Pancreas (tissue), 10 donors: ENCODE measurements at places on chromosomes 7 and 10. TPM values are rescaled to one million over a fixed set of nuclear protein-coding genes. Genes with fewer than 3 reads are reported as not detected.

DNA sequence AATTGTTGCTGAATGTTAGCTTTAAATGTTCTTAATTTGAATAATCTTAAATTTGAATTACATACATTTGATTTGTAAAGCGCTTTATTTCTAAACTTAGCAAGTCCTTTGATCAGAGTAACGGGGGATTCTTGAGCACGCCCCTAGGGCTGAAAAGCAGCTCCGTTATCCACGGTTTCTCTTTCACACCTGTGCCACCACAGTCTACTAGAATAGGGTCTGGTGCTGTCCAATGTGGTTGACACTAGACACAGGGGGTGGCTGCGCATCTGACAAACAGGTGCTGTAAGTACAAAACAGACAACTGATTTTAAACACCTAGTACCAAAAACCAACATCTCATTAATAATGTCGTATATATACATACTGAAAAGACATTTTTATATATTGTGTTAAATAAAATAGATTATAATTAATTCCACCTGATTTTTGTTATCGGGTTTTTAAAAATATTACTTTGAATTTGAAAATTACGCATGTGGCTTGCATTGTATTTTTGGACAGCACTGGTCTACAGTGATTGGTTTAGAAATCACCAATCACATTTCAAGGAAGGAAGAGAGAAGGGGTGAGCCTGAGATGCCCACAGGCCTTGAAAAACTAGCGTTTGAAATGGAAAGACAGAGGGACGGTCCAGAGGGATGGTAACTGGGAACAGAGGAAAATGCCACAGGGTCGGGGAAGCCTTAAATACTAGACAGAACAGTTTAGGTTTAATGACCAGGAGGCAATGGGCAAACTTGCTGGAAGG, 7.3 kb downstream of the SEPHS1 start:
- H3K36me3 ChIP-seq: peaks cover 5% of the 10 kb centered on the region
- H3K4me3 ChIP-seq: no peak overlapping the region
- no peak for DNase-seq
- H3K27me3 ChIP-seq: no peaks in the 10 kb centered on the region

GRCh38 chr7:140867467-140868462, 57.0 kb downstream of the BRAF start:
- no peak overlapping the region for H3K4me3 ChIP-seq
- no peak overlapping the region for H3K27ac ChIP-seq
- no peak for DNase-seq
- H3K27me3 ChIP-seq: no peaks in the 10 kb centered on the region
- peaks cover 5% of the 10 kb centered on the region for H3K4me1 ChIP-seq

- no peaks in the 10 kb centered on the region for H3K27me3 ChIP-seq
- no peaks in the 10 kb centered on the region for H3K36me3 ChIP-seq
- no peak overlapping the region for H3K4me3 ChIP-seq
- no peak overlapping the region for H3K27ac ChIP-seq
Observed at GRCh38 chr7:158536871-158537515, 50.6 kb downstream of the PTPRN2 start.

DNA sequence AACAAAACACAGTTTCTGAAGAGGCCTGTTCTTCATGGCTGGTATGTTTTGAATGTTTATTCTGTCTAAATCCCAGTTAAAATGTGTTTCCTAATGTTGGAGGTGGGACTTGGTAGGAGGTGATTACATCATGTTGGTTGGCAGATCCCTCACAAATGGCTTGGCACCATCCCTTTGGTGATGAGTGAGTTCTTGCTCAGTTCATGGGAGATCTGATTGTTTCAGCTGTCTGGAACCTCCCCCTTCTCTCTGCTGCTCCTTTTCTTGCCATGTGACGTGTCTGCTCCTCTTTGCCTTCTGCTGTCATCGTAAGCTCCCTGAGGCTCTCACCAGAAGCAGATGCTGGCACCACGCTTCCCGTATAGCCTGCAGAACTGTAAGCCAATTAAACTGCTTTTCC, 383.6 kb upstream of the TPK1 start:
- no peak overlapping the region for H3K27ac ChIP-seq
- no peaks in the 10 kb centered on the region for H3K27me3 ChIP-seq
- H3K4me3 ChIP-seq: no peak overlapping the region
- no peaks in the 10 kb centered on the region for H3K36me3 ChIP-seq
- DNase-seq: no peak
- H3K4me1 ChIP-seq: no peaks in the 10 kb centered on the region

GRCh38 chr7:130084037-130084875, 13.9 kb downstream of the KLHDC10 start:
- no peak overlapping the region for H3K4me3 ChIP-seq
- no peak overlapping the region for H3K27ac ChIP-seq
- no peaks in the 10 kb centered on the region for H3K36me3 ChIP-seq
- no peak for DNase-seq

DNA sequence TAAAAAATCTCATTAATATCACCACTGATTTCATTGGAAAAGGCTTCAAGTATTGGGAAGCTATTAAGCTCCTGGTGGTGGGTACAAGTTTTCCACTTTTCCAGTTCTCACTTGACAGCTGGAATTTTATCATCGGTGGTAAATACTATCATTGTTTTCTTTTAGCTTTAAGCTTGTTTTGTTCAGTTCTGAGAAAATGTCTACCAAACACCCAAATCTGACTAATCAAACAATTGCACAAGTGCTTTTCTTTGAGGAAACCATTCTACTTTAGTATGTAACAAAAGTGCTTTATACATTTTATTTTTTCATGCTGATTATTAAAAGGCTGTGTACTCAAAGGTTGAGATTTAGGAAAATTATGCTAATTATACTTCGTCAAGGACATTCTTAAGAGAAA, 7.9 kb downstream of the PRPF18 start:
- H3K36me3 ChIP-seq: no peaks in the 10 kb centered on the region
- H3K4me1 ChIP-seq: no peaks in the 10 kb centered on the region
- no peak overlapping the region for H3K27ac ChIP-seq

DNA sequence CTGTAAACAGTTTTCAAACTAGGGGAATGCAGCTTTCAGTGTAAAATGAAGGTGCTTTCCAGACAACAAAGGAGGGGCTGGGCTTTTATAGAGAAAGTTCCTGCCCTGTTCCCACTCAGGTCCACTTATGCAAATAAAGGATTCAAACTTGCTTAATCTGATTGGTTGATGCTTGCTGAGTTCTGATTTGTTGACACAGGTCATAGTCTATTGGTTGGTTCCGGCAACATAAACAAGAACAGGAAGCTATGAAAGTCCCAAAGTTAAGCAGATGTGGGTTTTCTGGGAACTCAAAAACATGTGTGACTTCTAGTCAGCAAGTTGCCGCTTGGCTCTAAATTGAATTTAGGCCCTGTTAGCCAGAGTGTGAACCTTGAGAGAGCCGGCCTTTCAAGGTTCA, 194.2 kb upstream of the SVIL start:
- H3K4me3 ChIP-seq: no peak overlapping the region
- H3K36me3 ChIP-seq: no peaks in the 10 kb centered on the region
- H3K27ac ChIP-seq: no peak overlapping the region
- H3K27me3 ChIP-seq: no peaks in the 10 kb centered on the region
- no peaks in the 10 kb centered on the region for H3K4me1 ChIP-seq

DNA sequence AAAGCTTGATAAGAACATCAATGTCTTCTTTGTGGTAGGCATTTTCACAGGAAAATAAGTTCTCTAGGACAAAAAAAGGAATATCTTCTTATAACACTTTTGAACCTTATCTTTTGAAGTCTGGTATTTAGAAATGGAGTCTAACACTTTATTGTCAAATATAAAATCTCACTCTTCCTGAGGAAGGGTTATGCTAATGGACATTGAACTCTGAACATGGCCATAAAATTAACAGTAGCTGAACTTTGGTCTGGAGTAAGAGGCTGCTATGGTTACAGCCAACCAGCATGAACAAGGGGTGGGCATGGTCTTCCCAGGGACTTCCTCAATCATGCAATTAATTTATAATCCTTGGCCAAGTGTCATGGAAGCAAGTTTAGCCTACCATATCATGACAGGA, at the start of gene CLRN3:
Gene CLRN3, minus strand, starts transcription at position 199 of the 400 bp plus-strand sequence. Its CDS starts 157 bp downstream, at position 42.
- no peaks in the 10 kb centered on the region for H3K36me3 ChIP-seq
- no peak within 1 kb of the TSS for H3K27ac ChIP-seq
- H3K4me3 ChIP-seq: no peak within 1 kb of the TSS
- DNase-seq: no peak
- no peaks in the 10 kb centered on the region for H3K4me1 ChIP-seq
- no peaks in the 10 kb centered on the region for H3K27me3 ChIP-seq

DNA sequence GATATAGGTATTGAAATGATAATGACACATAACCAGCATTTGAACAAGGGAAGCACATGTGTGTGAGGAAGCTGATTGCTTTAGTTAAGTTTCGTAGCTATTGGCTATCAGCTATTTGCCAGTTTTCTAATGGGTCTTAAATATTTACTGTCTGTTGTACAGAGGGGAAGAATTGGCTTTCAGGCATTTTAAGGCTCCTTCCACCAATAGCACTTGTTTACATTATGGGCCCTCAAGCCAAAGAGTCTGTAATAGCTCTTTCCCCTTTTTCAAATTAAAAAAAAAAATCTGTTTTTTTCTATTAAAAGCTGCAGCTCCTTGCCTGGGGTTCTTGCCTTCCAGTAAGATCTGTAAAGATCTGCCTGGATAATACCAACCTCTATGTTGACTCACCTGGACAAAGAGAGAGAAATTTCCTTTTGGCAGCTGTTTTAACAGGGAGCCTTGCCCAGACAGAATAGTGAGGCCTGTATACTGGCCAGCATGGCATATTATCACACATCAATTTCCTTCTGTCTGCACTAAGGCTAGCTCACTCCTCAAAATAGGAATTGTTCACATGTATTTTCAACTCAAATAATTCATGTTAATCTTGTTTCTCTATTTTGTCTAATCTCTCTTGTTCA, 104.7 kb upstream of the LRGUK start:
- H3K27me3 ChIP-seq: no peaks in the 10 kb centered on the region
- peak; percentile 64 for DNase-seq
- H3K4me1 ChIP-seq: peaks cover 23% of the 10 kb centered on the region
- no peak overlapping the region for H3K27ac ChIP-seq
- H3K4me3 ChIP-seq: no peak overlapping the region

GRCh38 chr10:98340940-98341310, 72.9 kb upstream of the LOXL4 start:
- no peaks in the 10 kb centered on the region for H3K36me3 ChIP-seq
- no peaks in the 10 kb centered on the region for H3K27me3 ChIP-seq
- no peak for DNase-seq
- no peaks in the 10 kb centered on the region for H3K4me1 ChIP-seq

DNA sequence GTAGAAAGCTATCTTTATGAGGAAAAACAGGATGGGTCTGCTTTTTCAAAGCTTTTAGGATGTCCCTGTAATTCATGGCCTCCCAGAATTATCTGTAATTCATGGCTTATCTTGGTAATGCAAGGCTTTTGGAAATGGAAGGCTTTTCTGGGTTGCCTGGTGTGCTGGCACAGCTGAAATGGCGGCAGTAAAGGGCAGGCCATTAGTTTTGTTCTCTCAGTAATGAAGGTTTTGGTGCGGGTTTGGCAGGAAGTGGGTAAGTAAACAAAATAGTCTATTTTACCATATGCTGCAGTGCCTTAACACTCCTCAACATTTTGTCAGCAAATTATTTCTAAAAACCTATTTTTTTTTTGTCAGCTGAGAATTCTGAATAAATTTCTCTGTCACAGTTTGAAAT, 69.3 kb downstream of the LRGUK start:
- H3K27ac ChIP-seq: no peak overlapping the region
- no peak overlapping the region for H3K4me3 ChIP-seq
- no peaks in the 10 kb centered on the region for H3K27me3 ChIP-seq
- no peaks in the 10 kb centered on the region for H3K36me3 ChIP-seq

GRCh38 chr7:5694221-5694754, 87.2 kb downstream of the RNF216 start:
- DNase-seq: no peak
- no peaks in the 10 kb centered on the region for H3K27me3 ChIP-seq
- no peaks in the 10 kb centered on the region for H3K36me3 ChIP-seq
- peaks cover 60% of the 10 kb centered on the region for H3K4me1 ChIP-seq
- H3K4me3 ChIP-seq: no peak overlapping the region

GRCh38 chr7:17021205-17021604, 139.4 kb upstream of the AGR3 start:
- no peak for DNase-seq
- no peak overlapping the region for H3K4me3 ChIP-seq
- H3K27ac ChIP-seq: no peak overlapping the region
- no peaks in the 10 kb centered on the region for H3K36me3 ChIP-seq
- no peaks in the 10 kb centered on the region for H3K27me3 ChIP-seq

GRCh38 chr7:49483142-49483541, 290.3 kb upstream of the VWC2 start:
- DNase-seq: no peak
- no peaks in the 10 kb centered on the region for H3K36me3 ChIP-seq
- peaks cover 5% of the 10 kb centered on the region for H3K4me1 ChIP-seq
- H3K27me3 ChIP-seq: no peaks in the 10 kb centered on the region
- H3K4me3 ChIP-seq: no peak overlapping the region

DNA sequence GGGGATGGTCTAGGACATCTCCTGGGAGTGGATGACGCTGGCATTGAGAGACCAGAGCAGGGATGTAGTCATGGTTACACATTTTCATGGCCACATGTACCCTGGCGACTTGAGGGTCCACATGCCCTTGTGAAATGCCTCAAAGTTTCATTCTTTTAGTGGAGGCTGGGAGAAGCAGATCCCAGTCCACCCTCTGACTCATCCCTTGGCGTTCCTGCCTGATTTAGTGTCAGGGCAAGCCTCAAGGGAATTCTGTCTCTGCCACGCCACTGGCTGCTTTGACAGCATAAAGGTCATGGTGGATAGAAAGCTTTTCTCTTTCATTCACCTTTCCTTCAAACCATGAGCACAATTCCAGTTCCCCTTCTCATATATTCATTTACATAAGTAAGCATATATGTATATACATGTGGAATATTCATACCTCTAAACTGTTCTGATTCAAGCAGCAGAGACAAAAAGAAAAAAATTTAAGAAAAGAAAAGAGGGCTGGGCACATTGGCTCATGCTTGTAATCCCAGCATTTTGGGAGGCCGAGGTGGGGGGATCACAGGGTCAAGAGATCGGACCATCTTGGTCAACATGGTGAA, 21.8 kb upstream of the KIF5B start:
- DNase-seq: no peak
- no peak overlapping the region for H3K4me3 ChIP-seq
- no peak overlapping the region for H3K27ac ChIP-seq
- no peaks in the 10 kb centered on the region for H3K36me3 ChIP-seq

- H3K36me3 ChIP-seq: no peaks in the 10 kb centered on the region
- no peak overlapping the region for H3K27ac ChIP-seq
- H3K27me3 ChIP-seq: no peaks in the 10 kb centered on the region
- no peaks in the 10 kb centered on the region for H3K4me1 ChIP-seq
Observed at GRCh38 chr7:2274666-2275065, 32.6 kb downstream of the NUDT1 start.

GRCh38 chr7:116239020-116239419, 28.7 kb downstream of the TES start:
- no peaks in the 10 kb centered on the region for H3K4me1 ChIP-seq
- no peak overlapping the region for H3K27ac ChIP-seq
- no peak overlapping the region for H3K4me3 ChIP-seq
- no peaks in the 10 kb centered on the region for H3K36me3 ChIP-seq
- DNase-seq: no peak
- H3K27me3 ChIP-seq: no peaks in the 10 kb centered on the region

GRCh38 chr10:88158526-88159122, 295.2 kb downstream of the PTEN start:
- H3K36me3 ChIP-seq: no peaks in the 10 kb centered on the region
- no peak overlapping the region for H3K27ac ChIP-seq
- no peaks in the 10 kb centered on the region for H3K27me3 ChIP-seq
- no peak for DNase-seq

Gene CLDN3
- total RNA-seq: 42.9 TPM

Gene PKD2L1
- not detected for total RNA-seq

Gene PTF1A
- 55.0 TPM for total RNA-seq

Gene VAX1
- total RNA-seq: not detected

Gene CASP7
- total RNA-seq: 12.8 TPM

Gene OR2A25
- total RNA-seq: not detected

Gene MSMB
- total RNA-seq: not detected

Gene ALOX5
- total RNA-seq: 35.0 TPM

Gene LIPN
- not detected for total RNA-seq

Gene CALCR
- not detected for total RNA-seq

Gene PLAC9
- total RNA-seq: 6.7 TPM
